Stimulated activated CD8-positive, alpha-beta memory T cell treated with anti-CD3 and anti-CD28 coated beads, Interleukin-4, amount 100 ng/mL, for 24 hours (primary cell): ENCODE measurements at places on chromosomes 4 and X.

DNA sequence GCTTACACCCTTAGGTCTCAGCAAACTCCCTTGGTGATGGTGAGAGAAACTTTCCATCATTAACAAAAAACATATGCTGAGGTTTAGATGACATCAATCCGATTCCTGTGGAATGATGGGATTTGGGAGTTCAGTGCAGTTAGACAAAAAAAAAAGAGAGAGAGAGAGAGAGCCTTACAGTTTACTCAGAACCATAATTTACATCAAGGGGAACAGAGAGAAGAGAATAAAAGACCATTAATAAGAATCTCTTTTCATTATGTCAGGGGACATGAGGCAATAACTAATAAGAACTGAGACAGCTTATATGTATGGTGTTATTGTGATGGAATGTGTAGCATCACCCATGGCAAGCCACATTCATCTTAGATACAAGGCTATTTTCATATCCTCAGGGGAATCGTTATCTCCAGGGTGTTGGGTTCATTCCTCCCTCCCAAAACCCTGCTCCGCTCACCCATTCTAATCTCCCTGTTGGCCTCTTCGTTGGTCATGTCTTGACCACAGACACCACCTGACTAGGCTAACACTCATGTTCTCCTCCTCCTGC is 175.7 kb upstream of the MXRA5 start:
- no peak for DNase-seq

- no peak for DNase-seq
These were observed 186.2 kb downstream of the STIM2 start for GRCh38 chr4:27046851-27047250.

GRCh38 chr4:23728393-23728792 is 161.5 kb downstream of the PPARGC1A start:
- DNase-seq, result no peak

DNA sequence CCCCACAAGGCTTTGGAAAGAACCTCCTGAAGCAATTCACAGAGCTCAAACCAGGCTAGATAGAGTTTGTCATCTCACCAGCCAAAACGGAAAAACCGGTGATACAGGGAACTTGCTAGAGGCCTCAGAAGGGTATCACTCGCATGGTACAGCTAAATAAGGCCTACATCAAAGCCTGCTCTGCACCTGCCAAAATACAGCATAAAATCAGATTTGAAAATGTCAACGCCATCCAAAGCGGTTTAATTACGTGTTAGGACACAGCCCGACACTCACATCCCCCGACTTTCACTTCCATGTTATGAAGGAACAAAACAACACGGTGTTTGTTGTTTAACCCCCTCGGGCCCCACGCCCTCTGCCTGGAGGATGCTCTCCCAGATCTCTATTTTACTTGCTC is 65.0 kb downstream of the MAPK10 start:
- no peak for DNase-seq

- no peak for DNase-seq
These were observed 120.2 kb upstream of the GPRIN3 start for GRCh38 chr4:89427782-89428181.

- no peak for DNase-seq
These were observed 352.3 kb downstream of the PDGFC start for GRCh38 chr4:156619154-156619934.

DNA sequence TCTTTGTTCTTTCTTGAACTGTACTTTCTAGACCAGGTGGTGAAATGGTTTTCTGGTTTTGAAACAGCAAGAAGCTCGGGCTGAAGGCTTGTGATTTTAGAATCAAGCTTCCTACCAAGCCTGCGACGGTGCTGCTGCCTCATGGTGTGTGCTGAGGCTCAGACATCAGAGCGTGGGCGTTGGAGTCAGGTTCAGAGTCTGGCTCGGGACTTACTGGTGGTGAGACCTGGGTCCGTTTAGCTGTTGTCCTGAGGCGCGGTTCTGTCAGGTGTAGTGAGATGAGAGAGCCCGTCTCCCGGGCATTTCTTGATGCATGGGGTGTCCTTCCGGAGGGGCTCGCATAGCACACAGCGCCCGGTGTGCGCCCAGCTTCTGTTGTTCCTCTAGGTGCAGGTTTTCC is 19.7 kb upstream of the TADA2B start:
- no peak for DNase-seq

- no peak for DNase-seq
These were observed 75.0 kb downstream of the ZFYVE28 start for GRCh38 chr4:2343476-2343875.

GRCh38 chr4:54517781-54518444 is 139.8 kb upstream of the KIT start:
- DNase-seq, result no peak

DNA sequence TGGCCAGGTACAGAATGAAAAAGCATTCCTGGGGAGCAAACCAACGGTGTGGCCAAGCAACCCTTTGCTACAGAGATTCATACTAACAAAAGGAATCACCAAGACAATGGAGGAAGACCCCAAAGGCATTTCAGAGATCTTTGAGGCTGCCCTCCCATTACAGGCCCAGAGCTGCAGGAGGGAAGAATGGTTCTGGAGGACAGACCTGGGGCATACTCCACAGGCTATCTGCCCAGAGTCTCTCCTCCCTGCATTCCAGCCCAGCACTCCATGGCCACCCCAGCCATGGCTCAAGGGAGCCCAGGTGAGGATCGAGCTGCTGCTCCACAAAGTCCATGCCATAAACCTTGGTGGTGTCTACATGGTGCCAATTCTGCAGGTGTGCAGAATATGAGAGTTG is 81.9 kb downstream of the ATP11C start:
- DNase-seq, result no peak

DNA sequence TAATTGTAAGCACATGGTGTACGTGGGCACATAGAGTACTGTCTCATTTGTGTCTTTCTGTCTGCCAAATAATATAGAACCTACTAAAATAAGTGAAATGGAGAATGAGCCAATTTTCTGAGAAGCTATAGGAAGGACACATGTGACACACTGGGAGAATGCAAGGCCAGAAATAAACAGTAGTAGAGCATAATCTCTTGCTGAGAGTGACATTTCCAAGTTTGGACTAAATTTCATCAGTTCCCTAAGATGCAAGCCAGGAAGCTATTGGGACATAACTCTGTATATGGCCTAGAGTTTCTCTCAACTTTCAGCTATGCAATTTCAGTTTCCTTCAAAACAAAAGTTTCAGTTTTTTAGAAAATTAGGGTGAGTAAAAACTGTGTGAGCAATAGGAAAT is 638.7 kb downstream of the PCDH18 start:
- no peak for DNase-seq

DNA sequence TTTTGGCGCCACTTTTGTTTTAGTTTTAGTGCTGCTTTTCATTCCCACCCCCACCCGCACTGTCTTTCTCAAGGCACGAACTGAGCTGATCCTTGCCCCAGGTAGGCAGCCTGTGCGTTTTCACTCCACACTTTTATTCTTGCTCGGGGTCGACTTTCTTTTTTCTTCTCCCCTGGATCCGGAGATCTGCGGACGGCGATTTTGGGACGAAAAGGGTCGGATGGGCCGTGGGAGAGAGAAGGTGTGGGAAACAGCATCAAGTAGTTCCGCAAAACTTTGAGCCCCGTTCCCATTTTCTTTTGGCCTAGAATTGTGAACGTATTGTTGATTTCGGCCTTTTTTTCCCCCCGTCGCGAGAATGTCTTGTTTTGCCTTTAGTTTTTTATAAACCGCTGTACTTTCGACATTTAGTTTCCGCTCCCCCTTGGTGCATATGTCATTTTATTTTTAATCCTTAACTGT is 531 bp downstream of the STAG2 start:
- DNase-seq, result no peak

GRCh38 chrX:75603833-75604232 is 81.0 kb upstream of the ZDHHC15 start:
- DNase-seq, result no peak

DNA sequence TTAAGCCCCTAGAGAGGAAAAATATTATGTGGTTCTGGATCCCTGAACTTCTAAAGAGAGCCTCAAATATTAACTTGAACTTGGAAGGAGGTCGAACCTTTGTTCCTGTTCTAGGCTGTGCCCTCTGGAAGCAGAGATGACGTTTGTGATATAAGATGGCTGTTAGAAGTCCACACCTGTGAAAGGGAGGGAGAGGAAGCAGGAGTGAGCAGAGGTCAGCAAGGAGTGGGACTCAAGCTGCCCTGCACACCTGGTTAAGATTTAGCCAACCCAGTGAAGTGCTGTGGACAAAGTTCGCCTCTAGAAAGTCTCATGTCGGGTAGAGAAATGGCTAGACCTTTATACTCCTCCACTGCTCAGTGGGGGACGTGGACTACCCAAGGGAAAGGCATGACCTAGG is 566.2 kb downstream of the MID1IP1 start:
- no peak for DNase-seq

GRCh38 chr4:143230683-143231082 is 46.0 kb downstream of the USP38 start:
- no peak for DNase-seq

- DNase-seq, result no peak
These were observed 116.9 kb upstream of the AR start for GRCh38 chrX:67426946-67427345.

- no peak for DNase-seq
These were observed 46.4 kb upstream of the VBP1 start for GRCh38 chrX:155169881-155170280.

DNA sequence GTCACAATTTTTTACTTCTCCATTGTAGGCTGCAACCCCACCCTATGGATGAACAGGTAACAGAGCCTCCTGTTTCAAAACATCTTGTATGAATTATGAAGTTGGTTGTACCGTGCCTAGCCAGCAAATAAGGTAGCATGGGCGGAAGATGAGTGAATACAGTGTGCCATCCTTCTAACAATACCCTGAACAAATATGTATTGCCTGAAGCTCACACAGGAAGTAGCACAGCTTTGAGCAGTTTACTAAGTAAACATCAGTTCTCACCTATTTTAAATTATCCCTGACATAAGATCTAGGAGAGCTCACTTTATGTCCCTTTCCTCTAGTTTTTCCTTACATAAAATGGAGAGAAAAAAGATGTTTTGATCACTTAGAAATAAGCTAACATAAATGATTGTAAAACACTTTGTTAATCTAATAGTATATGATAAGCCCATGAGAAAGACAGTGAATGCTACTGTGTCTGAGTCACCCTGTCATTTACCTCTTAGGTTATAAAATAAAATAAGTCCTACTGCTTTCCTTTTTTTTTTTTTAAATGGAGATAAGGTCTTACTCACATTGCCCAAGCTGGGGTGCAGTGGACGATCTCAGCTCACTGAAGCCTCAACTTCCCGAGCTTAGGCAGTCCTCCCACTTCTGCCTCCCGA is 36.6 kb downstream of the GRSF1 start:
- no peak for DNase-seq

DNA sequence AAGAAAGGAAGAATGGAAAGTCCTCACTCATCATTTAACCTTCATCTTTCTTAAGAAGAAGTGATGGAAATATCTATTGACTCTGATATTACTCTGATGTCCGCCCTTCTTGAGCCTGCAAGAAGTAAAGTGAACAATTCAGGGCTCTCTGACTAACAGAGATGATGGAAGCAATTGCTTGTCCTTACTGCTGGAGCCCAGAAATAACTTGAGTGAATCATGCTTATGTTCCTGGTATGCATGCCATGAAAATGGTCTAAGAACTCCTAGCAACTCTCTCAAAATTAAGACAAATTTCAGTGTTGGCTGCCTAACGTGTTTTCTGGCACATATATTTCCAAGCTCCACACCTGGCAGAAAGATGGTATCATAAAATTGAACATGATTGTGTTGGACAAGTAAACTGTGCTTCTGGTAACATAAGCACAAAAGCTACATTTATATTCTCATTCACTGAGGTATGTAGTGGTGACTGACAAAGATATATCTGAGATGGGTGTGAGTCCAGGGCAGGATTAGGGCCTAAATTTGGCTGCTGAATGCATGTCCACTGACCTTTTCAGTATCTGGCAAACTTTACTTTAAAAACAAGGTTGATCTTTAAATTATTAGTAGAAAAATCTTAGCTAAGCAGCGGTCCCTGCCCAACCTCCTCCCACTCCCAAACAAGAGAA is 109.2 kb upstream of the OTUD4 start:
- DNase-seq, result no peak

DNA sequence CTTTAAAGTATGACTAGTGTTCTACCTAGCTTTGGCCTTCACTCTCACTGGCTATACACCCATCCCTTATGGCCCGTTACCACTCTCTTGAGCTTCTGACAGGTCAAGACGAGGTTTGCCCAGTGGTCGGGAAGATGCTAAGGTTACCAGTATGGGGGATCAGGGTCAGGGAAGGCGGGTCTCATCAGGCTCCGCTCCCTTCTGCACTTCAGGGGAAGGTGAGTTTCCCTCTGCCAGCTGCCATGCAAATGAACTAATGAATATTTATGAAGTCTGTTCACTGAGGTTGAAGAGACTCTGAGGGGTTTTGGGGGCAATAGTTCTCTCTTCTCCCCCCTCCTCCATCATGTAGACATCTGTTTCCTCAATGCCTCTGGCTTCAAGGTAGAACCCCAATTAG is 6.6 kb downstream of the EFNB1 start:
- DNase-seq, result no peak

- DNase-seq, result no peak
These were observed 200.0 kb upstream of the PSAPL1 start for GRCh38 chr4:7634661-7635251.

DNA sequence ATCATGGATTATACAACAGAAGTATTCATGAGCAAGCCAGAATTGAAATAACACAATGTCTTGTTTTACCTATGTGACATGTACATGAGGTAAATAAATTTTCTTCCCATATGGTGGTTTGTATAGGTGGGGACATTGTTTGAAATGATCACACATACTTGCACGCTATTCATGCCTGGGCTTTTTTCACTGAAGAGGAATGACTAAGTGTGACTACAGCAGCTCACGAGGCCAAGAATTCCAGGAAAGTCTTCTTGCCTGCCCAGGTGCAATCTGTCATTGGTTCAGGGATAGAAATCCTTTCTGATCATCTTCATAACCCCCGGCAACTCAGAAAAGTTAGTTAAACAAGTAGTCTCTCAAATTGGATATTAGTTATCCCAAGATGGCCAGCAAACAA is 36.3 kb upstream of the AREG start:
- no peak for DNase-seq

GRCh38 chrX:40424259-40424658 is 156.5 kb upstream of the ATP6AP2 start:
- DNase-seq, result no peak

DNA sequence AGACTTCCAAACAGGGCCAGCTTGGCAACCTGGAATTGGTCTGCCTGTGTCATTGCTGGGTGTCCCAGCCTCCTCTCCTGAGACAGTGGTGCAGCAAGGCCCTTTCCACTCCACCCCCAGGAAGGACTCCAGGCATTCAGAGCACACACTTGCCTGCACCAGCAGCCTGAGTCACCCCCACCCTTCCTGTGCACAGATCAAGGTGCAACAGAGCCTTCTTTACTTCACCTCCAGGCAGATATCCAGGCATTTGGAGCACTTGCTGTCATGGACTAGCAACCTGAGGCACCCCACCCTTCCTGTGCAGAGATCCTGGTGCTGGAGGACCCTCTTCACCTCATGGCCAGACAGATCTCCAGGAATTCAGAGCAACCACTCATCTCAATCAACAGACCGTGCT is 135.8 kb downstream of the GASK1B start:
- no peak for DNase-seq

- no peak for DNase-seq
These were observed 35.7 kb downstream of the FANCB start for GRCh38 chrX:14837155-14837554.

GRCh38 chr4:109952612-109953011 is 39.9 kb downstream of the EGF start:
- DNase-seq, result no peak

GRCh38 chr4:31391976-31392375 is 671.8 kb downstream of the PCDH7 start:
- no peak for DNase-seq

- no peak for DNase-seq
These were observed 167.5 kb upstream of the FRMPD4 start for GRCh38 chrX:11970578-11971359.

GRCh38 chrX:10107483-10107882 is 49.3 kb upstream of the CLCN4 start:
- no peak for DNase-seq
